NCI-H510A (cell line): ENCODE measurements at places on chromosomes 7 and 10.

GRCh38 chr10:67603086-67603485, 92.9 kb downstream of the CTNNA3 start:
- no peak for DNase-seq

GRCh38 chr10:44437840-44438511, 53.1 kb upstream of the CXCL12 start:
- DNase-seq, result no peak

GRCh38 chr7:137652721-137653120, 194.1 kb downstream of the DGKI start:
- DNase-seq, result no peak

GRCh38 chr10:30813872-30814481, 184.4 kb upstream of the LYZL2 start:
- no peak for DNase-seq

DNA sequence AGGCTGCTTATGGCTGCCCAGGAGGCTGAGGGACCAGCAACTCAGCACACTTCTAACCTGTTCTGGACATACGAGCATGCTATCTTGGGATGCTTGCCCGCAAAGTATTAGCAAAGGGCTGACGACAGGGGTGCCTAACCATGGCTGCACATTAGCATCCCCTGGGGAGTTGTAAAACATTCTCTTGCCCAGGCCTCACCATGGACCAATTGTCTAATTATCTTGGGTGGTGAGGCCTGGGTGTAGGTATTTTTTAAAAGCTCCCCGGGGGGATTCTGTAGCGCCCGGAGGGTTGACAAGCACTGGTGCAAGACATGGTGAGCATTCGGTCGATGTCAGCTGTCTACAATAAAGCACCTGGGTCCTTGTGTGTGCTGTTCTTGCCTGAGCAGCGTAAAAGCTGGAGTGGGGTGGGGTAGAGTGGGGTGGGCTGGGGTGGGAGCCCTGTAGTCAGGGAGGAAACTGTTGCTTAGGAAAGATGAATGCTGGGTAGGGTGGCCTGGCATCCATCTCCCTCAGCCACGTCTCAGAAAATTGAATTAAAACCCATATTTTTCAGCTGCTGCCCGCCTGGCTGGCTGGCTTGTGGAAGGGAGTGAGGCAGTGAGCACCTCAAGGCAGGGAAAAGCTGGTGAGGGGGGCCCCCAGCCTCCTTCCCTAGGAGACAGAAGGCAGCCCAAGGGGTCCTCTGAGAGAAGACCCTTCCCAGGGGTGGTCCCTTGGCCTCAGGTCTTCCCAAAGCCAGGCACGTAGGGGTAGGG, 2.9 kb upstream of the ADCYAP1R1 start:
- no peak for DNase-seq

DNA sequence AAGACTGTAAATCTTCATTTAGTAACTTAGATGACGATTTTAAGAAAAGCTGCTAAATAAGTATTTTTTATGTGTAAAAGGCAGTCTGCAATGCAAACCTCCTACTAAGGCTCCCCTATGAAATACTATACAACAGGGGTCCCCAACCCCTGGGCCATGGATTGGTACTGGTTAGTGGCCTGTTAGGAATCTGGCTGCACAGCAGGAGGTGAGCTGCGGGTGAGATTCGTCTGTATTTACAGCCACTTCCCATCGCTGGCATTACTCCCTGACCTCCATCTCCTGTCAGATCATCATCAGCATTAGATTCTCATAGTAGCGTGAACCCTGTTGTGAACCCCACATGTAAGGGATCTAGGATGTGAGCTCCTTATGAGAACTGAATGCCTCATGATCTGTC, 580.4 kb downstream of the MAGI2 start:
- DNase-seq, result no peak

- DNase-seq, result no peak
Observed at GRCh38 chr7:13117592-13117991, 430.2 kb downstream of the ARL4A start.

- peak; percentile 9 for DNase-seq
Observed at GRCh38 chr10:33478675-33479125, 144.2 kb upstream of the NRP1 start.

DNA sequence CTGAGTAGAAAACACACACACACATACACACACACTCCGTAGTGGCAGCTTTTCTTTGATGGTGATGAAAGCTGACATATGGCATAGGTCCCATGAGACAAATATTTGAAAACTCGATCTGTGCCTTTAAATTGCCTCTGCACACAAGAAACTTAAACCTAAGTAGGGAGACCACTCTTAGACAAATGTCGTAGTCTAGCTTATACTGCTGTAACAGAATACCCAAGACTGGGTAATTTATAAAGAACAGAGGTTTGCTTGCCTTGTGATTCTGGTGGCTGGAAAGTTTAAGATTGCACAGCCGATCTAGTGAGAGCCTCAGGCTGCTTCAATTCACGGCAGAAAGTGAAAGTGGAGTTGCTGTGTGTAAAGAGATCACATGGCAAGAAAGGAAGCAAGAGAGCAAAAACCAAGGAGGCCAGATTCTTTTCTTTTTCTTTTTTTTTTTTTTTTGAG, 489.4 kb upstream of the SORCS1 start:
- no peak for DNase-seq

GRCh38 chr10:17026686-17027485, 102.7 kb downstream of the CUBN start:
- no peak for DNase-seq

DNA sequence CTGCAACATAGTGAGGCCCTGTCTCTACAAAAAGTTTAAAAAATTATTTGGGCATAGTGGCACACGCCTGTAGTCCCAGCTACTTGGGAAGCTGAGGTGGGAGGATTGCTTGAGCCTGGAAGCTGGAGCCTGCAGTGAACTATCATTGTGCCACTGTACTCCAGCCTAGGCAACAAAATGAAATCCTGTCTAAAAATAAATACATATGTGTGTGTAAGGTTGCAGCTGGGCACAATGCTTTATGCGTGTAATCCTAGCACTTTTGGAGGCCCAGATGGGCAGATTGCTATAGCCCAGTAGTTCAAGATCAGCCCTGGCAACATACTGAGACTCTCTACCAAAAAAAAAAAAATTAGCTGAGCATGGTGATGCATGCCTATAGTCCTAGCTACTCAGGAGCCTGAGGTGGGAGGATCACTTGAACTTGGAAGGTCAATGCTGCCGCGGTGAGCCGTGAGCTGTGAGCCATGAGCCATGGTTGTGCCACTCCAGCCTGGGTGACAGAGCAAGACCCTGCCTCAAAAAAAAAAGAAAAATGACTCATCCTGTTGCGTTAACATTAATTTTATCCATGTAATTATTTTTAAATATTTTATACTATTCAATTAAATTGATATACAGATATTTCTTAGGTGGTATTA, 38.3 kb downstream of the CCAR1 start:
- DNase-seq, result no peak

DNA sequence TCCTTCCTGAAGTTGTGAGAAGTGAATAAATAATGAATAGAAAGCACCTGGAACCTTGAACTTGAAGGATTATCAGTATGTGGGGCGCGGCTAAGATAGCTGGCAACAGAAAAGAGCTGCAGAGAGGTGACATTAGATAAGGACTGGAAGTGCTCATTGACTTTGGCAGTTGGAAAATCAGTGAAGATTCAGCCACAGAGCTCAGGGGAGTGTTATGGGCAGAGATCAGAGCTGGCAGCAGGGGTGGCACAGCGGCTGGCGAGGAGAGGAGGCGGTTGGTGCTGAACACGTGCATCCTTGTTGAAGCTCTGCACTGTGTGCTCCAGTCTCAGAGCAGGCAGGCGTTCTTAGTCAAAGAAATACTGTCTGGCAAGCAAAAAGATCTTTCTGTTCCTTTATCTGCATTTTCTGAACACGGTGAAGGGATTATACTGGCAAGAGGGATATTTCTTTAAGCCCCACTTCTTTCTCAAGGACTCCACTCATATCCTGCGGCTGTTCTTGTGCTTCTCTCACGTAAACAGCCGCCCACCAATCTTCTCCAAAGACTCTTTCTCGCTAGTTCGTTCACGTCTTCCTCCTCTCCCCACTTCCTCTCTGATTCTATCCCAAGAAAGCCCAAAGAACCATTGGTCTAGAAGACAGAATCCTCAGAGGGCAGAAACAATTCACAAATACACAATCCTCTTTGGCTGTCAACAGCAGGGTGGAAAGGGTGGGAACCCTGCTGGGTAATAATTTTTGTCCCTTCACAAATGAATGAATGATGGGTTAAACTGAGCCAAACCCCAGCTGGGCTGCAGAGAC, 38.6 kb upstream of the ADD3 start:
- DNase-seq, result no peak

DNA sequence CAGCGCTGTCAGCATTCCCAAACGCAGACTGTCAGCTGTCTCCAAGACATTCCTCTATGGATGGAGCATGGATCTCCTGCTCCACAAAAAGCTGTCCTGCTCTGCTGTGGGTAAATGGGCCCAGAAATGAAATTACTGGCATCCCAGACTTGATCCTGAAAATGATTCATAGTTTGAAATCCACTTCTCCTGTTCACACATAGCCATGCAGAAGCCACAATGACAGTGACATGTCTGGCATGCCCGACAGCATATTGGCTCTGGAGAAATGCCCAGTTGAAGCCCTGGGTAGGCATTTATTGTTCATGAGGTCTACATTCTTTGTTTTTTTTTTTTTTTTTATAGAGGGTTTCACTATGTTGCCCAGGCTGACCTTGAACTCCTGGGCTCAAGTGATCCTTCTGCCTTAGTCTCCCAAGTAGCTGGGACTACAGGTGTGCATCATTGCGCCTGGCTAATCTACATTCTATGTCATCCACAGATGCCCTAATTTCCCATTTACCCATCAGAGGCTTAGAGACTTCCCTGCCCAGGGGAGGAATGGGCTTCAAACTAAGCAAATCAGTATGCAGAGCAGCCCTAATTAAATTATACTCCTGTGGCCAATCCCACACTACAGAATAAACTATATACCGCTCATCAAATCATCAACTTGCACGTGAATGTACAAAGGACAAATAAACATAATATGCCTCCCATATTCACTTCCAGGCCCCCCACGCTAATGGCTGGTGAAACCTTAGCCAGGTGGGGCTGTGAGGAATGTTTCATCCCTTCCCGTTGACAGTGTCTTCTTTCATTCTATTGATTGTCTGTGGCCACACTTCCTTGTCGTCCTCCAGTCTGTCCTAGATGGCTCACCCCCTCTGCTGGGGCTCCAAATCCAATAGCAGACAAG, 61.8 kb upstream of the EEPD1 start:
- no peak for DNase-seq

DNA sequence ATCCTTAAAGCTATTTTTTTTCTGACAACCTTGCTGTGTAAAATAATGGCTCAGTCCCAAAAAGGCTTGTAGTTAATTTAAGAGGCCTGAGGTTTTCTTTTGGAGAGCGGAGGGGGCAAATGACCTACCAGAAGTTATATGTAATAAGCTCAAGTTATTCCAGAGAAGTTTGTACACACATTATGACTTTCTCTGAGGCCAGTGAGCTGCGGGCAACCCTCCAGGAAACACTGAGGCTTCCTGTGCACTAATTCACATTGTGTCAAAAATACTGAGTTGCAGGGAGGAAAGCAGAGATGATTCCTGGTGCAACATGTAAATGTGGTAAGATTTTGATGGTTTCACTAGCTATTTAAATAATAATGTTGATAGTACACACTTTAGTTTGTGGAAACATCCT, 188.6 kb downstream of the DIP2C start:
- no peak for DNase-seq

- no peak for DNase-seq
Observed at GRCh38 chr7:102140952-102141370, 145.7 kb upstream of the SH2B2 start.

DNA sequence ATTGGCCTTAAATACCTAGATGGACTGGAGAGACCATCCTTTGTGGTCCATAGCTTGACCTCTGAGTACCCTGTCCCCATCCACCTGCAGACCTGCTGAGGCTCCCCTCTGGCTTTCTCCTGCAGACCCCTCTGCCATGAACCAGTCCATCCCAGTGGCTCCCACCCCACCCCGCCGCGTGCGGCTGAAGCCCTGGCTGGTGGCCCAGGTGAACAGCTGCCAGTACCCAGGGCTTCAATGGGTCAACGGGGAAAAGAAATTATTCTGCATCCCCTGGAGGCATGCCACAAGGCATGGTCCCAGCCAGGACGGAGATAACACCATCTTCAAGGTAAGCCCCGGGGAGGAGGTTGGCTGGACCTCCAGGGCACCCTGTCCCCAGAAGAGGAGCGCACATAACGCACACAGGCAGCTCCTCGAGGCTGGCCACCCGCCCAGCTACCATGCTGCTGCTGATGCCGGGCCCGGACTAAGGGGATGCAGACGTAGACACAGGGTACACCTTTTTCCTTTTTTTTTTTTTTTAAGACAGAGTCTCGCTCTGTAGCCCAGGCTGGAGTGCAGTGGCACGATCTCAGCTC, 4.3 kb downstream of the IRF5 start:
- no peak for DNase-seq

GRCh38 chr7:88092676-88092999, 127.2 kb downstream of the SRI start:
- DNase-seq, result no peak

DNA sequence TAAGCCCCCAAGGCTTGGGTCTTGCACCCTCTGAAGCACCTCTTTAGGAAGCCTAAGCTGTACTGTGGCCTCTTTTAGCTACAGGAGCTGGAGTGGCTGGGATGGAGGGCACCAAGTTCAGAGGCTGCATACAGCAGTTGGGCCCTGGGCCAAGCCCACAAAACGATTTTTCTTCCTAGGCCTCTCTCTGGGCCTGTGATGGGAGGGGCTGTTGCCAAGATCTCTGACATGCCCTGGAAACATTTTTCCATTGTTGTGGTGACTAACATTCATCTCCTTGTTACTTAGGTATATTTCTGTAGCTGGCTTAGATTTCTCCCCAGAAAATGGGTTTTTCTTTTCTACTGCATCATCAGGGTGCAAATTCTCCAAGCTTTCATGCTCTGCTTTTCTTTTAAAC, 375.7 kb upstream of the NPSR1 start:
- no peak for DNase-seq

- DNase-seq, result no peak
Observed at GRCh38 chr10:14543904-14544210, 213.1 kb upstream of the FRMD4A start.

GRCh38 chr7:744854-745430, 17.9 kb upstream of the PRKAR1B start:
- DNase-seq, result no peak

DNA sequence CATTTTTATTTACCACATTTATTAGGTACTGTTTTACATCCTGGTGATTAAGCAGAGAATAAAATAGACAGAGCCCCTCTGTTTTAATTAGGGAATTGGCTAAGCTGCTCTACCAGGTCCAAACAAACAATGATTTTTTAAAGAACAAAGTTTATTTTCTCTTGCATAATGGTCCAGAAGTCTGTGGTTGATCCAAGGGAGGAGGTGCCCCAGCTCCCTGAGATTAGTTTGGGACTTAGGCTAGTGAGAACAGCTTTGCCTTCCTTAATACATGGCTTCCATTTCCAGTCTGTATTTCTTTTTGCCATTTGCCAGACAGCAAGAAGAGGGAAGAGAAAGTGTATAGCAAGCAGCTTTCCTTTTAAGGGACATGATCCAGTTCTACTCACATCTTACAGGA, 2.9 kb upstream of the MIOS start:
- DNase-seq, result no peak
